ENCODE measurements at places on chromosomes 2 and 18. TPM values are rescaled to one million over a fixed set of nuclear protein-coding genes. Genes with fewer than 3 reads are reported as not detected.

Gene INPP5D
- total RNA-seq = 109 TPM

Gene CNDP1
- not detected for total RNA-seq

Gene RGPD8
- total RNA-seq = 0.22 TPM

Gene KCNIP3
- not detected for total RNA-seq

Gene CIB4
- total RNA-seq = not detected

Gene SOWAHC
- total RNA-seq = not detected

Gene C2orf78
- total RNA-seq = not detected

Gene NETO1
- total RNA-seq = not detected

Gene CTLA4
- total RNA-seq = not detected

Gene VIT
- total RNA-seq = not detected

Gene FEV
- not detected for total RNA-seq

Gene SLC30A3
- total RNA-seq = 71.6 TPM

Gene INHA
- total RNA-seq = not detected

Gene ANKRD53
- total RNA-seq = not detected

Gene POLR1A
- total RNA-seq = 42.3 TPM

Gene HES6
- 10.9 TPM for total RNA-seq

Gene LAMA3
- total RNA-seq = 1.6 TPM

Gene FBLN7
- total RNA-seq = 0.25 TPM

Gene COMMD1
- total RNA-seq = 22.0 TPM

Gene PTH2R
- total RNA-seq = 0.13 TPM

Gene XRCC5
- total RNA-seq = 294 TPM

Gene AQP4
- not detected for total RNA-seq

Measured in OCI-LY7 (cell line).